ENCODE measurements at places on chromosomes 12 and 14.
A peak's percentile ranks its signal among the peaks of the same experiment; 100 is the strongest.

GRCh38 chr12:108799401-108800243, 57.8 kb downstream of the SSH1 start:
- DNase-seq, result no peak

- DNase-seq, result no peak
These were observed 60.6 kb upstream of the NAA30 start for GRCh38 chr14:57329833-57330232.

DNA sequence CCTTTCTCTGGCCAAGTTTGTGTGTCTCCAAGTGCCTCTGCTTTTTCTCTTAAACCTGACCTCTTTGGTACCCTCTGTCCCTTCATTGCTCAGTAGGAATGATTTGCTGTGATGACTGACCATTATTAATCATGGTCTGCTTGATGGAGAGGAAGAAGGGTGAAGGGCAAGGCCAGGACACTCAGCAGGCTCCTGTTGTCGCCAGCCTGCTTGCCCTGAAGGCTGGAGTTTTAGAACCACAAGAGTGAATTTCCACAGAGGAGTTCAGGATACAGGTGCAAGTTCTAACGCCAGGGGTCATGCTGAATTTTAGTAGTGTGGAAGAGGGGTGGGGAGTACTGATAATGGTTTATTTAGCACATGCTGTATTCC, 2.8 kb upstream of the ITGA5 start:
- DNase-seq, result no peak

GRCh38 chr12:110796952-110797351, 49.8 kb upstream of the CCDC63 start:
- no peak for DNase-seq

- DNase-seq, result no peak
These were observed 86.9 kb downstream of the ATF7IP start for GRCh38 chr12:14452336-14452735.

- DNase-seq, result peak; percentile 52
These were observed 13.7 kb upstream of the TCTN1 start for GRCh38 chr12:110600254-110600653.

DNA sequence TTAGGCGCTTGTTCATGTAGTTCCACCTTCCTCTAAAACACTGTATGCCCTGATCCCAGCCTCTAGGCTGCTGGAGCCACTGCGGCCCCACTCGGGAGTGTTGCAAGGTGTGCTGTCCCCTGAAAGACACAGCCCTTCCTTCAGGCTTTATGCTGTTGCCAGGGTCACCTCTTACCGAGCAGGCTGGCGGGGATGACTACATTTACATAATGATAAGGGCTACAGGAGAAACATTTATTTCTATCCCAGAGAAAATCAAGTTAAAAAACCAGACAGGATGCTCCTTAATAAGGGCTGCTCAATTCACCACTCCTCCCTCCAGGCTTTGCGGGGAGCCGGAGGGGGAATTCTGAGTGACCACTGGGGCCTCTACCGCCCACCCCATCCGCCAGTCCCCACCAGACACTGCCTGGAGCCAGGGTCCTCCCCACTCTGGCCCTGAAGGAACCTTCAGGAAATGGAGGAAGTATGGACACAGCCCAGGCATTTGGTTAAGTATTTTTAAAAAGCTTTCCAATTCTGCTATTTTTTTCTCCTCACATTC, 200.6 kb downstream of the TTC7B start:
- DNase-seq, result no peak

- no peak for DNase-seq
These were observed 56.6 kb downstream of the TBX3 start for GRCh38 chr12:114627393-114627792.

DNA sequence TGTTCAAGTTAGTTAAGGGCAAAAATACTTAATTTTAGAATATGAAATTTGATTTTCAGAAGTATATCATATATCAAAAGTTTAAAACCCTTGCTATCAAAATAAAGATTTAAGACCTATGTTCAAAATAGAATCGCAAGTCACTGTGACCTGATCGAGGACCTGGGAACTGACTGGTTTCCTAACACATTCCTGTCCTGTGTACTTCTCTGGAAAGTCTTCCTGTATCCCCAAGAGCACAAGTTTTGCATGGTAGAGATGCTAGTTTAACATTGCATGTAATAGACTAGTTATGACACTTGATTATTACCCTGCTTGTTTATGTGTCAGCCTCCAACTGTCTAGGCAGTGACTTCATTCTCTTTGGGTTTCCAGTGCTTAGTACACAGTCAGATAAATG, 30.3 kb downstream of the BCAT1 start:
- DNase-seq, result no peak

DNA sequence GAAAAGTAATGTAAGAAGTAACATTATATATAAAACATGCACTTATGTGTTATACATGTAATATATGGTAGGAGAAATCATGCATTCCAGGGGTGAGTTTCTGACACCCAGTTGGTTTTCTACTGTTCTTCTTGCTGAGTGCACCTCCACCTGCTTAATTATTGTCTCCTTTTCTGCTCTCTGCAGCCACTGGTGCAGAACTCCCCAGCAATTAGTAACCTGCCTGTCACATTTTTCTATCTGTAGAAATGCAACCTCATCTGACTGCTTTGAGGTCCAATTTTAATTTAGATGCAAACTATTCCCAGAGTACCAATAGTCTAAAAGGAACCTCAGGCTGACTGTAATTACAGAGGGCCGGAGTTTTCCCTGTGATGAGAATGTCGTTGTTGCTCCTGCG, 842.1 kb downstream of the AACS start:
- no peak for DNase-seq

GRCh38 chr12:89245090-89245489, 107.2 kb downstream of the DUSP6 start:
- peak; percentile 37 for DNase-seq

DNA sequence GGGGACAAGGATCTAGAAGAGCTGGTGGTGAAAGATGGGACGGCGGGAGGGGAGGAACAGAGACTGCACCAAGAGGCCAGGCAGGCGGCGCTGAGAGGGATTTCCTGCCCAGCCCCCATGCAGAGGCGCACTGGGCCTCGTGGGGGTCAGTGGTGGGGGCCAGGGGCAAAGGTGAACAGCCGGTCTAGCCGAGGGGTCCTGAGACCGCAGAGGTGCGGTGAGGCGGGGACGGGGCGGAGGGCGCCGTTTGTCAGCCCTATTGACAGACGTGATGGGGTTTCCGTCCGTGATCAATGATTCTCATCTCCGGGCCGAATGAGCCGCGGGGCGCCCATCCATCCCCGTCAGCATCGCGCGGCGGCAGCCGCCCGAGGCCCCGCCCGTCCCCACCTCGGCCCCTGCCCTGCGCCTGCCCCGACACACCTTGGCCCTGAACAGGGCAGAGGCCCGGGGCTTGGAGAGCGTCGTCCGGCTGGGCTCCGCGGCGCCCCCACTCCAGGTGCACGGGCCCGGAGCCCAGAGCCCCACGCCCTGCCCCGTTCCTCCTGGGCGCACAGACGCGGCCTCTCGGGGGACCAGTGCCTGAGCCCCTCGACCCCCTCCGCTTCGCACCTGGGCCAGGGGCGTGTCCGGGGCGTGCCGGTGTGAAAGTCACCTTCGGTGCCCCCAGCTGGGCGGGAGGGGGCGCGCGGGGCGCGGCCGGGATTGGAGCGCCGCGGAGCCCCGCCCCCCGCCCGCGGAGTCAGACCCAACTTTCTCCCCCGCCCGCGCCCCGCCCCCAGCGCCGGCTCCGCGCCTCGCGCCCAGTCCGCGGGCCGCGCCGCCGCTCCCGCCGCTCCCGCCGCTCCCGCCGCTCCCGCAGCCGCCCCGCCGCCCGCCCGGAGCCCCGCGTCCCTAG, at the start of gene NXPH4:
Gene NXPH4 (plus strand): TSS at position 781 of the 898 bp plus-strand sequence. CDS start 176 bp downstream, outside the sequence.
- peak; percentile 31 for DNase-seq

DNA sequence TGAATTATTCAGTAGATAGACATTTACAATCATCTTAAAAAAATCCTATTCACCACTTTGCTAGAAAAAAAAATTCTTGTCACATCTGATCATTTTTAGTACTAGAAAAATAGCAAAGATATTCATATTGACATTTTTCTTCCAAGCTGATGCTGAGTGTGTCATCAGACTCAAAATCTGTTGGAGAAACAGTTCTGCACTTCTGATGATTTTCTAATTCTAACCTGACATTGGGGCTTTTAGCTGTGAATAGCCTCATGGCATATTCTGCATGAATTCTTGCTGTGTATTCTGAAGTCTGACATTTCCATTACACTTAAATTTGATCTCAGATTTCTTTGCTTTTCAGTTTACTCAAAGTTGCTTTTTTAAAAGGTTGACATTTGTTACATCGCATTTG, 150.1 kb downstream of the PIK3C2G start:
- no peak for DNase-seq

- peak; percentile 62 for DNase-seq
These were observed 1205.3 kb downstream of the GALC start for GRCh38 chr14:86787717-86788116.

- no peak for DNase-seq
These were observed 37.2 kb downstream of the SLC35F4 start for GRCh38 chr14:57828713-57829112.

- DNase-seq, result no peak
These were observed 472.1 kb upstream of the RGS6 start for GRCh38 chr14:71460091-71460490.

DNA sequence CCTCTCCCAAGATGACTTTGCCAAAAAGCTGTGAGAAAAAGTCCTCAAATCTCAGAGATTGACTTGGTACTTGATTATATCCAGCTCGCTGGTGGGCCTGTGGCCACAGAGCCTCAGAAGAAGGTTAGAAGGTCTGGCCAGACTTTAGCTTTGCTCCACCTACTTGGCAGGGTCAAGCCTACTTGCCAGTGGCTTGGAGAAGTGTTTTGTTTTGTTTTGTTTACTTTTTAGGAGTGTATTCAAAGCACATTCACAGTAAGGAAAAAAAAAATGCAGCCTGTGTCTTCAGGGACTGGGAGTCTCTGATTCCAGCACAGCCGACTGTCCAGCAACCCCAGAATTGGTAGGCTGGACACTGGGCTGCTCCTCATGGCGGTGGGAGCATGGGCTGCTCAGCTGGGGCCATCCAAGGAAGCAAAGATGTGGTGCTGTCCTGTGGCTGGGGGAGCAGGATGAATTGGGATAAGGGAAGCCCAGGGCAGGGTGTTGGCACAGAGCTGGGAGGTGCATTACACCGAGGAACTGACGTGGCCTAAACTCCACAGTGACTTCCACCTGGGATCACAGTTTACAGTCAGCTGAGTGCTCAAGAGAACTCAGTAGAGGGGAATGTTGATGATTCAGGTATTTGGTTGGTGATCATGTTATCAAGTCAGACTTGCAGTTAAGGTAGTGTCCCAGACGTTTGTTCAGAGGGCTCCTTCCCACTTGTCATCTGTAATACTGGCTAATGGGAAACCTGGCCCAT, 73.5 kb downstream of the PPP2R5C start:
- DNase-seq, result no peak

DNA sequence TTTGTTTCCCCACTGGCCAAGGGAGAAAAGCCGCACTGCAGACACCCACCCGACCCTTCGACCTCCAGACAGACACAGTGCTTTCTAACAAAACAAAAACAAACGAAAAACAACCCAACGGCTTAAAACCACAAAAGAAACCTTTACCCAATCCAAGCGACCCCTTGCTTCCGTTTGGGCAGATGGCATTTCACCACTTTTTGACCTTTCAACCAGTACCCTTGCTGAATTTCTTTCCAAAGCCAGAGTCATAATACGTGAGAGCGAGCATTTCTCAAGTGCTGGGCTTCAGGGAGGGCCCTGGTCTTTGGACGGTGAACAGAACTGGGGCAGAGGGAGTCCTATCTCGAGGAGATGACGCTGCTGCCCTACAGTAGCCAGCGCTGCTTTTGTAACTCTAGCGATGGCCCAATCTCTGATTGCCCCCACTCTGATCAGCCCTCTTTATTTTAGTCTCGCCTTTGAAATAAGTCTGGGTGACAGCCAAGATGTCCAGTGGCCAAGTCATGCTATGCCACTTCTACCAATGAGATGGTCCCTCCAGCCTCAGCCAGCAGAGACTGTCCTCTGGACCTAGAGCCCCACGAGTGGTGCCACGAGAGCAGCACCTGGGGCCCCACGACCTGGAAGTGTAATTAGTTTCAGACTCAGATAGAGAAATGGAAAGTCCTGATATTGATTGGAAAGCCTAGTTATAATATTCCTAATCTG, 21.9 kb upstream of the ADIPOR2 start:
- no peak for DNase-seq

- DNase-seq, result peak; percentile 5
These were observed 354.4 kb upstream of the FLRT2 start for GRCh38 chr14:85175556-85175955.

DNA sequence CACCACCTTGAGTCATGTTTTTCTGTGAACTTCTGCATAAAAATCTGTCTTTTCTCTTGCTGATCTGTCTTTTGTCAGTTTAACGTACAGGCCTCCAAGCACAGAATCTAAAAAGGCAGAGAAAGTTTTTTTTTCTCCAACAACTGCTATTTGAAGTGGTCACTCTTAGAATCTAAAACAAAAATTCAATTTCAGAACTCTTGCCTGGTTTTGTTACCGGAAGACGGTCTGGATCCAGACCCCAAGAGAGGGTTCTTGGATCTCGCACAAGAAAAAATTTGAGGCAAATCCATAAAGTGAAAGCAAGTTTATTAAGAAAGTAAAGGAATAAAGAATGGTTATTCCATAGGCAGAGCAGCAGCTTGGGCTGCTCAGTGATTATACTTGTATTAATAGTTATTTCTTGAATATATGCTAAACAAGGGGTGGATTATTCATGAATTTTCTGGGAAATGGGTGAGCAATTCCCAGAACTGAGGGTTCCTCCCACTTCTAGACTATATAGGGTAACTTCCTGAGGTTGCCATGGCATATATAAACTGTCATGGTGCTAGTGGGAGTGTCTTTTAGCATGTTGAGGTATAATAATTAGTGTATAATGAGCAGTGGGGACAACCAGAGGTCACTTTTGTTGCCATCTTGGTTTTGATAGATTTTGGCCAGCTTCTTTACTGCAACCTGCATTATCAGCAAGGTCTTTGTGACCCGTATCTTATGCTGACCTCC, 150.0 kb upstream of the PLEKHA5 start:
- DNase-seq, result no peak

DNA sequence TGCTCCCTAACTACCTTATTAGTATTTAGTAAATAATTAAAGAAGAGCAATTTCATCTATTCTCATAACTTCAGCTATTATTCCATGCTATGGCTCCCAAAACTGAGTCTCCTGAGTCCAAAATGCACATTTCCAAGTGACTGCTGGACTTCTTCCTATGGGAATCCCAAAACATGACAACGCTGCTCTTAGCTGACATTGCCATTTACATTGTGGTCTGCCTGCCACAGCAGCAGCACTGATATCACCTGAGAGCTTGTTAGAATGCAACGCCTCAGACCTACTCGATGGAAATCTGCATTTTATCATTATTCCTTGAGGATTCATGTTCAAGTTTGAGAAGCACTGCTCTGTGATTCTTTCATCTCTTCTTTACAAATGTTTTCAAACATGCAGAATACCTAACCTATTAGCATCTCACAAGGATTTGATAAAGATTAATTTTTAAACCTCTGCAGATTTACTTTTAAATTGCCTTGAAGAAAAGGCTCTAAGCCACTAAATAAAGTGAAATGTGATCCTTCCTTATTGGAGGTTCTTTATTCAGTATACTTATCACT, 77.7 kb downstream of the SEC23A start:
- DNase-seq, result no peak

DNA sequence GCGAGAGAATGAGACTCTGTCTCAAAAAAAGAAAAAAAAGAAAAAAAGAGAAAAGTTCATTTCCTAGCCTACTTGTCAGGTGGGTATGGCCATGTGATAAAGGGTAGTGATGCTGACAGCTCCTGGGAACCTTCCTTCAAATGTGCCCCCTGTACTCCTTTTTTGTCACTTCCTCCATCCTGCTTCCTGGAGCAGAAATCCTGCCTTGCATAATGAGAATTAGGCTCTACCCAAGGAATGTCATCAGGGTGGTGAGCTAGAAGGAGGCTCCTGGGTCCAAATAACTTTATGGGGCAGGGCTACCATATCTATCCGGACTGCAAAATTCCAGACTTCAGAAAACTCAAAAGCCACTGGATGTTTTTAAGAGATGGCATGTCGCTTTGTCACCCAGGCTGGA, 27.8 kb upstream of the FBXO34 start:
- DNase-seq, result no peak

Data from EL (cell line).